ENCODE measurements at places on chromosomes 16 and 17. TPM values are rescaled to one million over a fixed set of nuclear protein-coding genes. Genes with fewer than 3 reads are reported as not detected.

GRCh38 chr16:85396879-85397871 lies 215.9 kb upstream of the GSE1 start:
- no peak for DNase-seq

DNA sequence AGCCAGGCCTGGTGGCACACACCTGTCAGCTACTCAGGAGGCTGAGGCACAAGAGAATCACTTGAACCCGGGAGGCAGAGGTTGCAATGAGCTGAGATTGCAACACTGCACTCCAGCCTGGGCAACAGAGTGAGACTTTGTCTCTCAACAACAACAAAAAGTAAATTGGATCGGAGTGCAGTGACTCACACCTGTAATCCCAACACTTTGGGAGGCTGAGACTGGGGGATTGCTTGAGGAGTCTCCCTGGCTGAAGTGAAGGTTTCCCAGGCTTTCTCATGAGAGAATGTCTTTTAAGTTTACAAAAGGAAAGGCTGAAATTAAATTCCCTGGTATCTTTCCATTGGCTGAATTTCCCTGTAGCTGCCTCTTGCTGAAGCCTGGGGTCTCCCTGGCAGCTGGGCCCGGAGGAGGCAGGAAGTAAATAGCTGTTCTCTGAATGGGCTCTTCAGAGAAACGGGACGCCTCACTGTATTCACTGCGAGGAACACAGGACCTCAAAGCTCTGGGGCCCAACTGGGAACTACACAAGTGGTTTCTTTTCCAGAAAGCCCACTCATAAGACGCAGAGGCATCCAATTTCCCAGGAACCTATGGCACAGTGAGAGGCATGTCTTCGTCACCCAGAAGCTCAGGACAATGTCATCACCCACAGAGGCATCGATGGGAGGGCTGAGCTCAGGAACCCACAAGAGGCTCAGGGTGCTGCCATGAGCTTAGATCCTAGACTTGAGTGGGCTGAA lies 77.4 kb upstream of the SMURF2 start:
- peak; percentile 79 for DNase-seq

GRCh38 chr16:82067042-82067803 lies 32.2 kb downstream of the HSD17B2 start:
- DNase-seq: no peak

- DNase-seq: peak; percentile 24
Observed at GRCh38 chr16:5605404-5605803, 507.8 kb upstream of the EEF2KMT start.

NPIPB13 gene
- total RNA-seq: 0.71 TPM

DNA sequence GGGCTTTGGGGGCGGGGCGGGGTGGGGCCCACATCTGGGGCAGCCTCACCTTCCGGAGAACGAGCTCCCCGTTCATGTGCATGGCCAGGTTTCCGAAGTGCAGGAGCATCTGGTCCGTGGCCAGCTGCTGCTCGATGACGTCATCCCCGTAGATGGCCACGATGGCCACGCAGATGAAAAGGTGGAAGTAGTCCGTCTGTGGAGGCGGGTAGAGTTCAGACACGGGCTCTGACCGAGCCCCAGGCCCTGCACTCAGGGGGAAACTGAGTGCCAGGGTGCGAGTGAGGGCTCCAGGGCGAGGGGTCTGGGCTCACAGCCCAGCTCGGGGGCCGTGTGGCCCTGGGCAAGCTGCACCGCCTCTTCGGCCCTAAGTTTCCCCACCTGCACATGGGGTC lies 93.7 kb downstream of the TBC1D16 start:
- no peak for DNase-seq

PSMB3 gene
- total RNA-seq: 410 TPM

GRCh38 chr16:69589434-69590269 lies 23.9 kb downstream of the NFAT5 start:
- peak; percentile 11 for DNase-seq

- DNase-seq: no peak
Observed at GRCh38 chr17:3929764-3930163, 13.5 kb upstream of the P2RX1 start.

DNA sequence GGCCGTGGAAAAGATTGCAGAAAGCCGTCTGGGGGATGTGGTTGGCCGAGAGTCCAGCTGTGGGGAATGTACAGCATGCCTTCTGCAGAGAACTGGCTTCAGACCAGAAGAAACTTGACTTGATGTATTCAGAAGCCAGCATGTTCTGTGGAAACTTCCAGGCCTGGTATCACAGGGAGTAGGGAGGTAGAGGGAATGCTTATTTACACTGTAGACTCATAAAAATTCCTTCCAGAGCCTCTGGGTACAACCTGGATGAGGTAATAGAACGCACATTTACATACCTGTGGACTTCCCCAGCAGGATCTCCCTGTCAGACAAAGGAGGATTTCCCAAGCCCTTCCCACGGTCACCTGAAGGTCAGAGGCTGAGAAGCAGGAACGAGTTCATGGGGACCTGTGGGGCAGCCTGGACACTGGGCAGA lies 11.8 kb upstream of the GAS7 start:
- DNase-seq: no peak

TNFRSF17 gene
- 0.52 TPM for total RNA-seq

DNA sequence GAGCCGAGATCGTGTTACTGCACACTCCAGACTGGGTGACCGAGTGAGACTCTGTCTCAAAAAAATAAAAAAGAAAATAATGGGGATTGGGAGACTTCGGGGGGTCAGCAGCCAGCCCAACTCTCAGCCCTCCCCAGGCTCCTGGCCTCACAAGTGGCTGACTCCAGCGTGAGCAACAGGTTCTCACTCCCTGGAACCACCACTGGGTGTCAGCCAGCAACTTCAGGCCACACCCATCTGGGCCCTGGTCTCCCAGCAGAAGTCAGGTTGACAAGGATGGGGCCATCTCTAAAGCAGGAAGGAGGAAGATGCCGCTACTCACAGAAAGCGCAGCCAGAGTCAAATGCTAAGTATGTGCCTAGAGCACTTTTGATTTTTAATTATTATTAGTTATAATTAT lies 139.4 kb downstream of the C16orf78 start:
- DNase-seq: peak; percentile 24

DNA sequence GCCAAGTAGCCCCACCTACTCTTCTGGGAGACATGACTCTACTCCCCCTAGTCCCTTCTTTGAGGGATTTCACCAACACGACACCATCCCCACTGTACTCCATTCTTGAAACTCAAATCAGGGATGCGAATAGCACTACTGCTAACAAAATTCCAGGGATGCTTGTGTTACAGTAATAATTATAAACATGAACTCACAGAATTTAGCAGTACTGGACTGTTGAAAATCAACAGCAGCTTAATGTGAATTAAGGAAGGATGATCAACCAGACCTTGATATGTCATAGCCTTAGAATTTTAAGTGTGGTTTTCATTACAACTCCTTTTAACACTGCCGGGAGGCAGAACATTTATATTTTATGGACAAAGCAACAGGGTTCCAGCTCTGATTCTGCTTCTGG lies 37.9 kb downstream of the AMFR start:
- DNase-seq: no peak

- no peak for DNase-seq
Observed at GRCh38 chr17:73503560-73503959, 140.7 kb downstream of the SDK2 start.

GRCh38 chr16:19997264-19997663 lies 76.4 kb downstream of the GPR139 start:
- peak; percentile 15 for DNase-seq

- DNase-seq: no peak
Observed at GRCh38 chr16:12527071-12527470, 276.6 kb downstream of the CPPED1 start.
